CD4-positive, alpha-beta T cell treated with Interleukin-10 for 1 hour (primary cell): ENCODE measurements at places on chromosomes 4 and X.

- DNase-seq, result no peak
These were observed 365.2 kb upstream of the IGFBP7 start for GRCh38 chr4:57475424-57475823.

GRCh38 chrX:41858161-41858775, 65.1 kb downstream of the CASK start:
- DNase-seq, result no peak

- no peak for DNase-seq
These were observed 184.0 kb upstream of the ZFP42 start for GRCh38 chr4:187811591-187811990.

- no peak for DNase-seq
These were observed 119.8 kb upstream of the TSPAN5 start for GRCh38 chr4:98778206-98778605.

- DNase-seq, result no peak
These were observed 73.2 kb downstream of the NFKB1 start for GRCh38 chr4:102574317-102574716.

DNA sequence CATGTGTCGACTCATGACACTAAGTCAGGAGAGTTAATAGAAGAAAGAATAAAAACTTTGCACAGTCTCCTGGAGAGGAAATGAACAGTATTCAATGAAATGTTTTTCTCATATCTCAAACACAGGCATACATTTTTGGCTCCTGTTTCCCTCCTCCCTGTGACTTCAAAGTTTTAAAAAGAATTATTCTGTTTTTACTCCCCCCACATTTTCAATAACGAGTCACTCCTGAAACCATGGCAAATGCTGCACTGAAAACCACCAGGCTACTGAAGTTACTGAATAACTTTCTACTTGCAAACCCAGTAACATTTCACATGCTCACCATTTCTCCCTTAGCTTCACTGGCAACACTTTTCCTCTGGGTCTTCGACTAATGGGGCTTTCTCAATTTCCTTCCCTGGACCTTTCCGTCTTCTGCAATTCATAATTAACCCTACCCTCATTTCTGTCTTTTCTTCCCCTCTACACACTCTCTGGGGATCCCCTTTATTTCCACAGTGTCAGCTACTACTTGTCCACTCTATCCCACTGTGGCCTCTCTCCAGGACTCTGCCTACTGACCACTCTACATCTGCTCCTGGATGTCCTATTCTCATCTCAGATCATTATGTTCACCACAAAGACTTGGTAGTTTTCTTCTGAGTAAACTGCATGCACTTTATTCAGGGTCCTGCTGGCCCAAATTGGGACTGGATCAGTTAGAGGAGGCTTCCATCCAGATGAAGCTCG, 225.8 kb upstream of the ETNPPL start:
- DNase-seq, result no peak

DNA sequence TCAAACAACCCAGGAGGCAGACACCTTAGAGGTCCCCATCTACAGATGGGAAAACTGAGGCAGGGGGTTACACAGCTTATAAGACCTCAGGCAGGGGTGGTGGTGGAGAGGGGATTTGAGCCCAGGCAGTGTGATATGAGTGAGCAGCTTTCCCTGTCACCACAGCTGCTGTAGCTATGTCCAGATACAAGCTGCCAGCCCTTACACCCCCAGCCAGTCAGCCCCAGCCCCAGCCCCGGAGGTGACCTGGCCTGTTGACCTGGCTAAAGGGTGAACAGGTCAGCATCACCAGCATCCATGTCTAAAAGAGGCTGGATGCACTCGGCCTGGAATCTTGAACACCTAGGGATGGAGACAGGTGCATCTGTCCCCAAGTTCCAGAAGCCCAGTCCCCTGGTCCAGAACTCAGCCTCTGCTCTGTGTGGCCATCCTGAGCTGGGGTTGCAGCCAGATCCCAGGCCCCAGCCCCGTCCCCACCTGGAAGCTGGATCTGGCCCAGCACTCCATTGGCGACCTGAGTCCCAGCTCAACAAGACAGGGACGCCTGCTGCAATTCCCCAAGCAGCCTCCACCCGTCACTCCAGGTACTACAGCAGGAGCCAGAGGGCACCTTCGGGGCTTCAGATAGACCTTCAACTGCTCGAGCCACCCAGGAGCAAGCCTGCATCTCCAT, 89.5 kb downstream of the JAKMIP1 start:
- no peak for DNase-seq

DNA sequence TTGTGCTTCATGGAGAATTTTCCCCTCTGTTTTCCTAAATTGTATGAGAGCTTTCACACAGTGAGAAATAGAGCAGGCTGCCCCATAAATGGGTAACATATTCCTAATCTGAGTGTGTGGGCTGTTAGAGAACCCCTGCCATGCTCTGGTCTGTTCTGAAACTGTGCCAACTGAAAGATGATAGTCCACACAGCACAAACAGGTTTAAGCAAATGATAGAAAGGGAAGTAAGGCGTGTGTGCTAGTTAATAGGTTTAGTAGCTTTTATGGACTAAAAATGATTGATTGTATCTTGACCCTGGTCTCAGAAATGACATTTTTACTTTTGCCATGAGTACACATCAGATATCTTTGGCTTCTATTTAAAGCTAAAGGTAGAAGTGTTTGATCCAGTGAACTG, 106.2 kb downstream of the PRRG1 start:
- DNase-seq, result no peak

- DNase-seq, result no peak
These were observed 107.7 kb downstream of the PHEX start for GRCh38 chrX:22139822-22140221.

- DNase-seq, result no peak
These were observed 16.3 kb upstream of the MAOB start for GRCh38 chrX:43898406-43899035.

DNA sequence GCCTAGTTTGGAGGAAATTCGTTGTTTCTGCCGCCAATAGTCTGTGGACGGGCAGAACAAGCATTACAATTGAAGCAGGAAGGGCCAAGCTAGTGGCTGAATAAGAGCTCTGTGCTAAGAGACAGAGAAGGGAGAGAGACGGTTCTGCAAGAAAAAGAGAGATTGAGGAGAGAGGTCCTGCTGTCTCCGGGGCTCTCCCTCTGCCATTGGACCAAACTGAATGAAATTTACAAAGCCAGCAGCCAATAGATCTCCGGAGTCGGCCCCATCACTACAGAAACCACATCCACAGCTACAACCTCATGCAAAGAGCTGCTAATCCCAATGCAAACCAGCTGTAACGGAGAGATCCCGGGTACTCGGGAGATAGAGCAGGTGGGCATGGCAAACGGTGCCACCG, at the start of gene NLGN4X:
TSS of gene NLGN4X (minus strand) at position 148 of the 400 bp plus-strand sequence. CDS start 77,401 bp downstream, outside the sequence.
- DNase-seq, result no peak

DNA sequence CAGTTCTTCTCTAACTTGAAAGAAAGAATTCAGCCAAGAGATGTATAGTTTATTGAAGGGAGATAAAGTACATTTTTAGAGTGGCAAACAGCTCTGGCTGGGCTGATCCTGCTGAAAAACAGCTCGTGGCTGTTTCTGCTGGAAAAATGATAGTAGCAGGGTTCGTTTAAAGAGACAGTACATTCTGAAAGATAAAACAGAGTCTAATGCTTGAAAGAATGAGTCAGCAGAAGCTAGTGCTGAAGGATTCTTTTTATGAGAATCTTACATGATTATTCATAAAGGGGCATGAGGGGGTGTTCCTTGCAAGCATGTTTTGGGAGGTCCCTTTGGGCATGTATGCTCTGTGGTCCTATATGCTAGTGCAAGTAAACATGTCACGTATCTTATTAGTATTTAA, 790.0 kb downstream of the PCDH18 start:
- DNase-seq, result no peak

GRCh38 chr4:5774416-5775036, 63.5 kb downstream of the EVC start:
- DNase-seq, result no peak

DNA sequence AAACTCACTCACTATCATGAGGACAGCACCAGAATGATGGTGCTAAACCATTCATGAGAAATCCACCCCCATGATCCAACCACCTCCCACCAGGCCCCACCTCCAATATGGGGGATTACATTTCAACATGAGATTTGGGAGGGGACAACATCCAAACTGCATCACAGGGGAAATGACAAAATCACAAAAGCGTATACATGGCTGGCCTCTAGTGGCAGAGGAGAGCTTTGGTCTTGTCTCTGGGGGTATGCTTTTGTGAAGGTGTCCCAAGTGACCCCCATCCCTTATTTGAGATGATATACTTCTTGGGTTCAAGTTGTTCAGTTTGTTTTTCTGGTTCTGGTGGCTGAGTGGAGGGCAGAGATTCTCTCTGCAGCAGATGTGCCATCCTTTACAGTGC, 8.5 kb upstream of the SETD7 start:
- DNase-seq, result peak; percentile 26

- peak; percentile 16 for DNase-seq
These were observed 211.3 kb downstream of the ARHGAP10 start for GRCh38 chr4:147943159-147943638.

DNA sequence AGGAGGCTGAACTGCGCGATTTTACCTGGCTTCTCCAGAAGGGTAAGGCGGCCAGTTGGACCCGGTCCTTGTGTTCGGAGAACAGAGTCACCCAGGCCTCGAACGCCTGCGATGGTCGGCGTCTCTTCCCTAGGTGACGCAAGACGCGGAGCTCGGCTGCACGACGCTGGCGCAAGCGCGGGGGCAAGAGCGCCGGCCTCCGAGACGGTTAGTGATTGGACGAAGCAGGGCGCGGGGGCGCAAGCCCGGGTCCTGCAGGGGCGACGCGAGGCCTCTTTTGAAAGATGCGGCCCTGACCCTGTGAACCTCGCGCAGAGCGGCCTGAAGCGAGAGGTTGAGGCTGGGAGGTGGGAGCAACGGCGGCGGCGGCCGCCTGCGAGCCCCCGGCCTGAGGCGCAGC, 428 bp downstream of the ADAD1 start:
- DNase-seq, result no peak

- DNase-seq, result peak; percentile 65
These were observed 124.9 kb downstream of the STAG2 start for GRCh38 chrX:124086411-124086810.

GRCh38 chr4:128519163-128519830, 231.7 kb upstream of the PGRMC2 start:
- DNase-seq, result no peak

GRCh38 chr4:95556207-95556859, 7.6 kb upstream of the UNC5C start:
- no peak for DNase-seq

GRCh38 chrX:148049441-148049840, 68.3 kb downstream of the FMR1NB start:
- DNase-seq, result peak; percentile 40

DNA sequence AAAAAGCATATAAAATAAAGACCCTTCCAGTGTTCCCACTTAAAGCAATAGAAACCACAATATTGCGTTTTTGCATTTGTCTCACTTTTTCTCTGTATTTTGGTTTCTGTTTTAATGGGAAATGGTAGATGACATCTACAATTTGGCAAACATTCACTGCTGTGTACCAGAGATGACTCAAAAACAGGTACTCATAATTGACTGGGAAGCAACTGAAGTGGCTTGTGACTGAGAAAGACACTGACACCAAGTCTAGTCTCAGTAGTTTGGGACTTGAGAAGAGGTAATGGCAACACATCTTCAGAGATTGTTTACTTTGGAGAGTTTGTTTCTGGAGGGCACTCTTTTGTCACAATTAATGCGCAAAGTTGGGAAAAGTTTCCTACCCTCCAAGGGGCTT, 42.0 kb downstream of the AREG start:
- no peak for DNase-seq

DNA sequence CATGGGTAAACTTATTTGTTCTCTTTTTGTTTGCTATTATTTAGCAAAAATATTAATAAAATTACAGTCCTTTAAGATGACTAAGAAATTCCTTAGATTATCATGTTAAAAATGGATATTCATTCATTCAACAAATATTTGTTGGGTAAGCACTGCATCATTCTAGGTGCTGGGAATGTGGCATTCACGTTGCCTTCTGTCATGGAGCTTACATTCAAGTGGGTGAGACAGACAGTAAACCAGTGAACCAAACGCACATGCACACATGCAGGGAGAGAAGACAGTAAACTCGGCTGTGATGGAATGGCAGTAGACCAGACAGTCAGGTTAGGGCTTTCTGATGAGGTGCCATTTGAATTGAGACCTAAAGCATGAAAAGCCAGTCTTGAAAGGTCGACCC, 91.8 kb downstream of the STOX2 start:
- DNase-seq, result no peak

DNA sequence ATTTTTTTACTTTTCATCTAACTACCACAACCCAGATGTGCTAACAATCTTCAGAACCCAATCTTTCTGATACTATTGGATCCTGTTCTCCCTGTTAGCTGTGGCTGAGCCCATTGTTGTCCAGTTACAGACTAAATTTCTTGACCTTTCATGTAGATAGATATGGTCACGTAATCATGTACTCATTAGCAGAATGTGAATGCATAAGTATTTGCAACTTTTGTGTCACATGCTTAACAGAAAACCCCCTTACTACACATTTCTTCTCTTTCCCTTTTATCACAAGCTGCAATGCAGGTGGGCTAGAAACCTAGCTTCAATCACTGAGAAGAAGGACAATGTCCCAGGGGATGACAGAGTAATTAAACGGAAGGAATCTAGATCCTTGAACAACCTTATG, 13.1 kb upstream of the FAM13A start:
- DNase-seq, result no peak

DNA sequence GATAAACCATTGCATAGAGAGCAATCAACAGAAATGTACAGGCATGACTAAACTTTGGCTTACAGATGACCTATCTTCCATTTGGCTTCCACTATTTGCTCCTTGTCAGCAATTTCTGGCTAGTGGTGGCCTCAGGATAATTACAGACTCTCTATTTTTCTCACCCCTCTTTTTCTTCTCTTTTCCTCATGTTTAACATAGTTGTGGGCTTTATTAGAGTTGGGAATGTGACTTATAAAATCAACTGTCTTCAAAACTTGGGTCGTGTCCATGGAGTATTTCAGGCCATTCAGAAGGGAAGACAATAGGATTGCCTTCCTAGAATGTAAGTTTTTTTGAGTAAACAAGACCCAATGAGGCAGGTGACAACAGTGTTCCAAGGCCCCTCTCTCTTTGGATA, 236.2 kb downstream of the FRAS1 start:
- no peak for DNase-seq

DNA sequence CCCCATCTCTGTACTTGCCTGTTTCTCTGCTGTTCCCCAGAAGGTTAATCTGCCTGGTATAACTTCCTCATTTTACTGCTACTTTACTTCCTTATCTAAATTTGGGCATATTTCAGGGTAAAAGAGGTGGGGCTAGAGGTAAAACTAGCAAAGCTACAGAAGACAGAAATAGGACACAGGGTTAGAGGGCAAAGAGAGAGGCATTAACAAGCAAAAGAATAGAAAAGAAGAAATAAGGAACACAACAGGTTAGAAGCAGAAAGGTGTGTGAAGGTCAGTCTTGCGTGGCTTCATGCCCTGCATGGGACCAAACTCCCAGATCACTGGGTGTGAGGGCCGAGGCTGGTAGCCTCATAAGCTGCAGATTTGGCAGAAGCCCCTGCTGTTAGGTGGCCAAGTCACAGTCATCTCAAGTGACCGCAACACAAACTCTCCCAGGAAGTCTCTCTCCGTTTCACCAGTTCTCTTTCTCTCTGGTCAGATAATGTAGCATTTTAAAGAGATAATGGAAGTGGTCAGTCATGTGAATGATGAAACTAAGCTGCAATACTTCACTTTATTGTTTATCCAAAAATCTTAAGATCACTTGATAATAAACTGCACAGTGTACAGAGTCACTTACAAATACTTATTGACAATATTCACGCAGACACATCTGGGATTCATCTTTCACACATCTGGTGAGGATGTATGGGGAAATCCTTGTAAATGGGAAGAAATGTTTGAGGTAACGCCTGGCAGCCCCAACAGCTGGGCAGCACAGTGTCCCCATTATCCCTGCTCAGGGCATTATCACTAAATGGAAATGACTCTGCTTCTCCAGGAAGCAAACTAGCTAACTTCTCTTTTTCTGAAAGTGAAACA, 16.4 kb downstream of the TMEM154 start:
- DNase-seq, result no peak
